Fibroblast of skin of scalp (primary cell): ENCODE measurements at places on chromosomes 7 and 10.
A peak's percentile ranks its signal among the peaks of the same experiment; 100 is the strongest.

DNA sequence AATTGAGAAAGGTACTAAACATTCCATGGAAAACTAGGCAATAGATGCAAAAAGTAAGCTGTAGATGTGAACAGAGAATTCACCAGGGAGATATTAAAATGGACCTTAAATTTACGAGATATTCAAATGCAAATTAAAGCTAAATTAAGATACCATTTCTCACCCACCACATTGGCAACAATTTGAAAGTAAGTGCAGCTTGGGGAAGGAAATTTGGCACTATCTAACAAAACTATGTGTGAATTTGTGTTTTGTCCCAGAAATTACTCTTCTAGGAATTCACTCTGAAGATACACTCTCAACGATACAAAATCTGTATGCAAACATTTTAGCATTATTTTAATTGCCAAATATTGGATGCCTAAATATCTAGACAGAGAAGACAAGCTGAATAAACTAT, 178.2 kb upstream of the SORCS1 start:
- DNase-seq = no peak

GRCh38 chr10:35711615-35712411, 69.7 kb upstream of the FZD8 start:
- DNase-seq = no peak

- no peak for DNase-seq
Measured at GRCh38 chr10:35501923-35502322, 103.2 kb upstream of the GJD4 start.

GRCh38 chr7:108164342-108164741, 34.2 kb upstream of the LAMB4 start:
- DNase-seq = no peak

- no peak for DNase-seq
Measured at GRCh38 chr10:125555743-125556142, 127.2 kb downstream of the TEX36 start.

GRCh38 chr10:84294766-84295447, 33.5 kb upstream of the CCSER2 start:
- DNase-seq = no peak

DNA sequence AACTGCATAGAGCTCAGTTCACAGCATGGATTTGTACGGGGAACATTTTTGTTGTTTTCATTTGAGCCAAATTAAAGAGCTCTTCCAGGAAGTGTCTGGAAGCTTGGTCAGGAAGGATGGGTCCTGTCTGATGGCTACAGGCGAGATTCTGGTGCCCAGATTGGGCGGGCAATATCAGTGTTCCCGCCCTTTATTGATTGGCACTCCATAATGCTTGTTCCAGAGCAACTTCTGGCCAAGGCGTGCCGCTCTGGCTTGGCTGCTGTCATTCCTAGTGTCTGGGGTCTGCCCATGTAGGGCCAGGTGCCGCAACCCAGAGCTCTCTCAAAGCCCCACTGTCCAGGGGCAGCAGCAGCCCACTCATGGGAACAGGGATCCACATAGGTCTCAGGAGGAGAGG, 45.9 kb downstream of the RAMP3 start:
- no peak for DNase-seq

GRCh38 chr10:114352653-114353298, 51.5 kb downstream of the AFAP1L2 start:
- DNase-seq = no peak

DNA sequence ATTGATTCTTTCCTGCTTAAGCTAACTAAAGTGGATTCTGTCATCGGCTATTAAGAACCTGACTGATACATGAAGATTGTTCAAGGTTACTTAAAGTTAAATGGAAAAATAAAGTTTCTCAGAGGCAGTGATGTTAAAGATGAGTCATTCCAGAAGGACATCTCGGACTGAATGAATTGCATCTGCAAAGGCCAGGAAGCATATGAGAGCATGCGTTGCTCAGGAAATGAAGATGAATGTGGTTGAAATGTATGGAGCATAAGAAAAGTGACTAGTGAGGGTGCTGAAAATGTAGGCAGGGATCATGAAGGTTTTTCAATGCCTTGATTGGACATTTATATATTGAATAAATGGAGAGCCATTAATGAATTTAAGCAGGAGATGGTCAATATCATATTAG, 133.9 kb upstream of the GHITM start:
- DNase-seq = no peak

- no peak for DNase-seq
Measured at GRCh38 chr10:98533241-98533640, 86.5 kb upstream of the HPS1 start.

GRCh38 chr10:24569330-24569796, 154.3 kb downstream of the ARHGAP21 start:
- DNase-seq = no peak

DNA sequence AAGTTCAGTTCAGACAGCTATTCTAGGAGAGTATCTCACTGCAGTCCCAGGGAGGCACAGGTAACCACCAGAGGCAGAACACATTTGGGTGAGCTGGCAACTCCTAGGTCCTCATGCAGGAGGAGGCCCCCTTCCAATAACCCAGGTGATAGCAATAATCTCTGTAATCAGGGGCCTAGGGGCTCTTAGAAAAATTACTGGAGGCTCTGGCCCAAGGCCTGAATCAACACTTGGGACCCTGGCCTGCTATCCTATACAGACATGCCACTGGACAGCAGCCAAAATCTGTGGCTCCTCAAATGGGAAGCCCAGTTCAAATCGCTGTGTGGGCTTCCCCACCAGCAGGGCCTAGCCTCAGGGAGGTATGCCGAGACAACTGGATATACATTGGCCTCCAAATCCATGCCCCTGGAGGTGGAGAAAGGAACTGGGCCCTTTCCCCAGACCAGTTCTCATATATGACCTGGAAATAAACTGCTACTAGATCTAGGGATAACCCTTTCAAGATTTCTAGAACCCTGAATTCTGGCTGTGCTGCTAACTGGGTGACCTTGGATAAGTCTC, 1.6 kb downstream of the AVPI1 start:
- DNase-seq = peak; percentile 43

- DNase-seq = peak; percentile 98
Measured at GRCh38 chr10:73906524-73907447, 4.1 kb upstream of the PLAU start.

GRCh38 chr10:98684019-98684899, 237.5 kb upstream of the HPS1 start:
- DNase-seq = no peak

DNA sequence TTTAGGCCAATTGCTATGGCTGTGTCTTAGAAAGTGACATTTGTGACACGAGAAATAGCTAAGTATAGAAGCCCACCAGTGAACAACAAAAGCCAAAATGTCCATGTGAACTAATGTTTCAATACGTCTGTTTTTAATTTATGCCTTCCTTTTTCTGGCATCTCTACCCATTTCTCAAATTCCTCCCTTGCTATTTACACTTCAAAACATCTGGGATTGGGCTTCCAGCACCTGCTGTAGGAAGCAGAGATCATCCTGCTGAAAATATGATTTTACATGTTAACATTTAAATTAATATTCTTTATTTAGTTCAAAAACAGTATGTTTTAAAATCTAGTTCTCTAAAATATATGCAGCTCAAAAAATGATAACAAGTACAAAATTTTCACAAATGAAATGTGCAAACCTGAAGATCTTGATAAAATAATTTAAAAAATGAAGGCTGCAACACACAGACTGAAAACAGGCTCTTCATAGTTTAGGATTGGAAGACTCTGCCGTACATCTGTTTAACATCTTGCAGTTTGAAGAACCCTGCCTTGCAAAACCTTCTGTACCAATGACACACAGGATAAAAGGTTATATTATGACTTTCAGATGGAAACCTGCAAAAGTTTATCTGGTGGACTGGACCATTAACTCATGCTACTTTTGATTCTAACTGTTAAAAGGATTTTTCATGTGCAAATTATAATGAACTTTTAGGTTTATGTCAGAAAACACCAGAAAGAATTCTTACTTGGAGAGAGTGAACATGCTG, 408.4 kb downstream of the SUGCT start:
- DNase-seq = peak; percentile 33

DNA sequence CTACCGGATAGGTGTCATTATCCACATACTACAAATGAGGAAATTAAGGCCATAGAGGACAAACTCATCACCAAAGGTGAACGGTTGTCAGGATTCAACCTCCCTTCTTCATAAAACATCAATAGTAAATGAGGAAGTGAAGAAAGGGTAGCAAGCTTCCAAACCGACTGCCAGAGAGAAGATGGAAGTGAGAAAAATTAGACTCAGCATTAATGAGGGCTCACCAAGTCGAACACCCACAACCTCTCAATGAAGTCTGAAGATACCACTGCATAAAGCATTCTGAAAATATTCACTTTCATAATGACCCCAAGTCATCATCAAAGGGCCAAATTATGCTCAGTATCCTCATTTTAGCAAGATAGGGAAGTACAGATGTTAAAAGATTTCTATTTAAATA, 29.6 kb downstream of the ABCB4 start:
- DNase-seq = no peak

DNA sequence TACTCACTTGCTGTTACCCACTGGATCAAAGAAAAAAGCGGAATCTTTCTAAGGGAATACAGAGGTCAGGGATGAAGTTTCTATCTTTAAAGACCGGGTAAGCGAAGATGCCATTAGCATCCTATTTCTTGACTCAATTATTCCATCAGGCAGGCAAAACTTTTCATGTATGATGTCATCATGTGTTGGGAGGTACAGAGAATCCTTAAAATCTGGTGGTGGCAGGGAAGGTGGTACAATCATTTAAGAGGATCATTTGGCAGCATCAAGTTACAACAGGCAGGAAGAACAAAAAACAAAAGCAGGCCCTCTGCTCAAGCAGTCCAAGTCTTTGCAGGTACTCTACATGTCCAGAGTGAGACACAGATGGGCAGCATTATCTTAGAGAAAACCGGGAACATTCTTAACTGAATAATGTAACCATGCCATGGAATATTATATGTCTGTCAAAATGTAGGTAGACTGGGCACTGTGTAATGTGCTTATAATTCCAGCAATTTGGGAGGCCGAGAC, 3.8 kb downstream of the URGCP start:
- no peak for DNase-seq

DNA sequence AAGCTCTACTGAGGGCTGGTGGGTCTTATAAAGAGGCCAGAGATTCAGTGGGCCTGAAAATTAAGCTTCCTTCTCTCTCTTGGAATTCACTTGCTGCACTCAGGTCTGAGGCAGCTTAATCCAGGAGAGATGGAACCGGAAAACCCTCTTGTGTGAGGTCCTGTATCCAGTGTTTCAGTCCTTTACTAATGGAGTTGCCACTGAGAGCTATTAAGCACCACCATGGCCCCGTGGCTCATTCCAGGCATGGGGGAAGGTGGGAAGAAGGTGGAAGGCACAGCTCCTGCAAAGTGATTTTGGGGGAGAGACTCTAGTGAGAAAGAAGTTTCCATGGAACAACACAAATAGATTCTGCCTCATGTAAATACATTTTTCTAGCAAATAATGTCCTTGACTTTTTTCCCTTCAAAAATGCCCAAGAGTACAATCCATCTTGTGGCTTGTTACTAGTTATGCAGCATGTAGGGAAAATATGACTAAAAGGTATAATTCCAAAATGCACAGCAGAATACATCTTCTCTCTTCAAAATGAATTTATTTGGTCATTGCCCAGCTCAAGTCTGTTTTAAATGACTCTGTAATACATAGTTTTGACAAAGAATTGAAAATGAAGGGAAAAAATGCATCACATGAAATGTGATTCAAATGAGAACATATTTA, 46.7 kb upstream of the FOXI2 start:
- DNase-seq = no peak

- no peak for DNase-seq
Measured at GRCh38 chr10:50375051-50375452, 123.7 kb upstream of the ASAH2 start.

GRCh38 chr10:17383801-17384555, 70.4 kb downstream of the ST8SIA6 start:
- DNase-seq = no peak

DNA sequence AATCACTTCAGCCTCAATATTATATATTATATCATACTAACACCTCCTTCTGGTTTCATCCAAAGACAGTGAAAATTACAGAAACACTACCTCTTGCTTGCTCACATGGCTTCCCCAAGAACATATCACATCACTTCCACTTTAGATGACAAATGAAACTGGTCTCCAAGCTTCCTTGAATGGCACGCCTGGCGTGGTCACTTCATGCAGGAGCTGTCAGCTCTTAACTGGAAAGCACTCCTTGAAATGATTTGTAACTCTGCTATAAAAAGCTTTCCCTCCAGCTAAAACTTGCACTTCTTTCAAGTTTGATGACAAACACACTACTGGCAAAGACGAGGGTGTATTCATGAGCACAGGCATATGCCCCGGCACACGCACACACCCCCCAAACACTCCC, 84.1 kb upstream of the INHBA start:
- DNase-seq = no peak

DNA sequence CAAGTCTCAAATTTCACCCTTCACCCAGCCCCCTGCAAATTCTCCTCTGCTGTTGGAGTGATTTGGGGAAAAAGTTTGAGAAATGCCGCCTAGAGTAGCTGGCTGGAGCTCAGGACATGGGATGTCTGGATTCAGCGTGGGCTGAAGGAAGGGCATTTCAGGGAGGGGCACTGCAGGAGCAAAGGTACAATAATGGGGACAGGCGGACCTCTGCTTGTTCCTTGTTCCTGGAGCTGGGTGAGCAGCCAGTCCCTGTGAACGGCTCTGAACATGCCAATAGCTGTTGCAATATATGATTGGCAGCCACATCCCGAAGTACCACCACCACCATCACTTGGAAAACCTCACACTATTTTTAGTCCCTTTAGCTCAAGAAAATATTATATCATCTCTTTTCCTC, 23.4 kb downstream of the ADRA2A start:
- DNase-seq = no peak

DNA sequence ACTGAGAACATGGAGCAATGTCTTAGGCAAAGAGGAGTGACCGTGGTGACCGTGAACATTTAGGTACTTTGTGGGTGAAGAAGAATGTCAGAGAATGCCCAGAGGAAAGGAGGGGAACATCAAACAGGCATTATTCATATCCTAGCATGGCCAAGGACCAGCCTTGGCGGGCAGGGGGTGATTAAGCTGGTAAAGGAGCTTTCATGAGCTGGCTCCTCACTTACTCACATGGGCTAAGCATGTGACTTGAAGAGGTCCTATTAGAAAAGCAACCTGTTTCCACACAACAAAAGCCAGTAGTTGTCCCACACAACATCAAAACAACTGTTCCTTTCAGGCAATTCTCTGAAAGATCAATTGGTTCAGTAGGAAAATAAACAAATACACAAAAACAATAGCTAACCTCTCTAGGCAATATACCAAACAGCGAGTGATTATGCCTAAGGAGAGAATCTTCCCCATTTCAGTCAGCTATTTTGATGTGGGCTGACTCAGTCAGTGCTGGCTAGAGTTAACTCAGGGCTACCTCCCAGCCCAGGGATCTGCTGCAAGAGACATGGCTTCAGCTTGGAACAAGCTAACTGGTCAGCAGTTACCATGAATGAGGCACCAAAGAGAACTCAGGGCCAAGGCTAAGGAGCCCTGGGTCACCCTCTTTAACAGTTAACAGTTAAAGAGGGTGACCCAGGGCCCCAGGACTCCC, 283.5 kb downstream of the ARHGAP12 start:
- peak; percentile 15 for DNase-seq
